ENCODE measurements at places on chromosomes 16 and 17. TPM values are rescaled to one million over a fixed set of nuclear protein-coding genes. Genes with fewer than 3 reads are reported as not detected.

DNA sequence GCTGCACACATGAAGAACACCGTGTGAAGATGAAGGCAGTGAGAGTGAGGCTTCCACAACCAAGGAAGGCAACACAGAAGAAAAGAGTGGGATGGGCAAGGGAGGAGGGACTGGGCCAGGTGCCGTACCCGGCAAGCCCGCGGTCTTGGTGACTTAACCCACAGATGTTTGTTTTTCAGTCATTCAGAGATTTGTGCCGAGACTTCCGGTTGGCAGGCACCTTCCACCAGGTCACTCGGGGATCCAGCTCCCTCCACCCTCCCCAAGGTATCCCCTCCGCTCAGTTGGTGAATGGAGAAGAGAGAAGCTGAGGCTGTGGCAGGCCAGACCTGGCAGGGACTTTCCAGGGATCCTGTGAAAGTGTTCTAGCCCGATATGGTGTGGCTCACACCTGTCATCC lies 4.9 kb upstream of the KREMEN2 start:
- no peak for DNase-seq

GRCh38 chr17:7042501-7043181 lies 1.3 kb downstream of the SLC16A11 start:
- DNase-seq, result peak; percentile 70

DNA sequence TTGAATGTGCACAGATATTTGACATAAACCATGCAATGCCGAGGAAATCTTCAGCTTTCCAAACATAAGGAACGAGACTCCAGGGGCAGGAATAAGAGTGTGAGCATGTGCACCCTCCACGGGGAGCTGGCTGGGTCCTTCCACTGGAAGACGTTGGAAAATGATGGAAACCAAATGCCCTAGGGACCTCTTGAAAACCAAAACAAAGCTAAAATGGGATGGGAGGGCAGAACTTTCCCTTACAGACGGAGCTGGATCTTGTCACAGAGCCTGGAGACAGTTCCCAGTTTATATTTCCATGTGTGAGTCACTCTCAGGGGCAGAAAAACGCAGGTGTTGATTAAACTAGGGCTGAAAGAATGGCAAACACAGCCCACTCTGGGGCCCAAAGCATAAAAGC lies 34.4 kb upstream of the DNAH17 start:
- no peak for DNase-seq

DNA sequence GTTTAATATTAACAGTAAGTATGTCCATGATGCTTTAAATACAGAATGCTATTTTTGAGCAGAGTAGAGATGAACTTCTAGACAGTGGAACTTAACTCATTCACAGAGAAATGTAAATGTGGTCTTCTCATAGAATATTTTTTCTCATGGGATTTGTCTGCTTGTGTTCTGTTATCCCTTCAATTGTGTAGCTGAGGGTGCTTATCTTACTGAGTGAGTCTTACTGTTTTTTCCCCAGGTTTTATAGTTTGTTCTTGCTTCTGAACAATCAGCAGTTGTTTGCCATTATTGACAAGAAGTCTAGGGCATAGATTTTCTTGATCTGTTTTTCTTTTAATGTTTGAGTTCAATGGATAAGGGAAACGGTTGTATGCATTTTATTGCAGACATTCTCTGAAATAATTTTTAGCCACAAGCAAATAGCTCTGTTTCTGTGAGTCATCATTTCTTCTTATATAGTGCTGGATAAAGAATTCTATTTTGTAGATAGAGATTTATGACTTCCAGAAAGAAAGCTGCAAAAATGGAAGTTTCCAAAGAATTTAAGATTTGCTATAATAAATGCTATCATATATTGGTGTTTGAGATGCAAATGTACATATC lies 60.5 kb downstream of the NF1 start:
- no peak for DNase-seq

DNA sequence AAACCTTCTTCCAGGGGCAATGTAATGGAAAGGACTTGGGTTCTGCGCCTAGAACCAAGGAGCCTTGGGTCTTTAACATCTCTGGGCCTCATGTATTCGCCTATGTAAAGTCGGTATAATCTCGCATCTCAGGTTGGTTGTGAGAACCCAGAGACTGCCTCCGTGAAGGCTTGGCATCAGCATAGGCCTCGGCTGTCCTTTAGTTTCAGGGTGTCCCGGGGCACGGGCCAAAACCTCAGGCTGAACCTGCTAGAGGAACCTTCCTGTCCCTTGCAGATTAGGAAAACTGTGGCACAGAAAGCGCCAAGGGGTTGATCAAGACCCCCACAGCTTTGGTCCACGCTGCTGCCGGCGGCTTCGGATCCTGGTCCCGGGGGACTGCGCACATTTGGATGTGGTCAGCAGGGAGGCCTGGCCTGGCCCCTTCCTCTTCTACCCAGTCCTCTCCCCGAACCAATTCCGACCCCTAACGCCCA lies 772 bp upstream of the PHAF1 start:
- DNase-seq, result no peak

DNA sequence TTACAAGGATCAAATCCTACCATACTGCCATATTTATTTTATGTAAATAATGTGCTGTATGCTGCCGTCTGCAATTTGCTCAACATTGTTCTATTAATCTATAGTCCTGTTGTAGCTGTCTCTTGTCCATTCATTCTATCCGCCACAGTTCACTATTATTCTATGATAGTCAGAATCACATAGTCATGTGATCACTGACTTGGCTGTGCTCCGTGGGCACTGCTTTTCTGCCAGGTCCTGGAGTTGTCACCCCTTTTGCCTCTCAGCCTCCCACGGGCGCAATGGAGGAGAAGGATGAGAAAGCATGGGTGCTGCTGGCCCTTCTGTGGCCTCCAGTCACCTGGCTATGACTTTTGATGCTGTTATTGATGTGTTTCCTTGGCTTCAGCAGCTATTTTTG lies 37.3 kb upstream of the ANKFY1 start:
- no peak for DNase-seq

GRCh38 chr17:48645639-48646182 lies 19.6 kb upstream of the HOXB9 start:
- no peak for DNase-seq

PRDM7 gene
- 0.08 TPM for polyA plus RNA-seq

C17orf78 gene
- 0.19 TPM for polyA plus RNA-seq

SEC14L5 gene
- 1.7 TPM for polyA plus RNA-seq

CDK3 gene
- 7.8 TPM for polyA plus RNA-seq

ODAD4 gene
- 0.54 TPM for polyA plus RNA-seq

TMEM98 gene
- 54.5 TPM for polyA plus RNA-seq

DNA sequence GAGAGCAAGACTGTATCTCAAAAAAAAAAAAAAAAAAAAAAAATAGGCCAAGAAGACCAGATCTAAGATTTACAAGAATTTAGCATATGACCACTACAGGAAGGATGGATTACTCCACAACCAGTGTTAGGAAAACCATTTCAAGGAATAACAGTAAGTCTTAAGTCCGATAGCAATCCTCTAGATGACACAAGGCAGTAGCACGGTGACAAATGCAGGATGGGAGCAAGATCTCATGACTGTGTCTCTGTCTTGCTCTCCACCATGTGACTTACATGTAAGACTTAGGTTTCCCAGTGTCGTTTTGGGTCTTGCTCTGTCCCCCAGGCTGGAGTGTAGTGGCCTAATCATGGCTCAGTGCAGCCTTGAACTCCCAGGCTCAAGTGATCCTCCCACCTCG lies 27.8 kb downstream of the C16orf96 start:
- DNase-seq, result no peak

DNA sequence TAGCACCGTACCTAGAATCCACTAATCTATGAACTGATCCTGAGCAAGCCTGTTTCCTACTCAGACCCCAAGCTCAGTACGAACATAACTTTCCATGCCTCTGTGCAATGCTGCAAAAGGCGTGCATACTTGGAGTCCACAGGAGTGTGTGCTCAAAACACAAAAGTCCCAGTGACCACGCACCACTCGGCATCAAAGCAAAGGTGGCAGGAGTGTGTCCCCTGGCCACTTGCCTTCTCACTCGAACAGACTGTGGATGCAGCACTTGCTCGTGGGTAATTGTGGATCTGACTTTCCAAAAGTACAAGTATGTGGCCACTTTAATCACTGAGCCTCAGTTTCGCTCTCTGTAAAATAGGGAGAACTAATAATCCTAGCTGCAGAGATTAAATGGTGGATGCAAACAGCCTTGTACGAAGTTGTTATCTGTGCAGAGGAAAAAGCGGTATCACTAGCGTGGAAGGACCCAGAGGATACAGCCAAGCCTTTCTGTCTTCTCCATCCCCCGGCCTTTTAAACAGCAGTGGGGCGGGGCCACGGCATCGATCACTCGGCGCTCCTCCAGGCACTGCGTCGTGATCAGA lies 311 bp upstream of the KDM8 start:
- DNase-seq, result peak; percentile 96

C17orf50 gene
- 0.74 TPM for polyA plus RNA-seq

RTN4RL1 gene
- polyA plus RNA-seq, result not detected
